MV-4-11 (cell line): ENCODE measurements at places on chromosomes 7 and 10.

- peak; percentile 53 for DNase-seq
These were observed 87.2 kb upstream of the DUSP5 start for GRCh38 chr10:110410329-110411046.

DNA sequence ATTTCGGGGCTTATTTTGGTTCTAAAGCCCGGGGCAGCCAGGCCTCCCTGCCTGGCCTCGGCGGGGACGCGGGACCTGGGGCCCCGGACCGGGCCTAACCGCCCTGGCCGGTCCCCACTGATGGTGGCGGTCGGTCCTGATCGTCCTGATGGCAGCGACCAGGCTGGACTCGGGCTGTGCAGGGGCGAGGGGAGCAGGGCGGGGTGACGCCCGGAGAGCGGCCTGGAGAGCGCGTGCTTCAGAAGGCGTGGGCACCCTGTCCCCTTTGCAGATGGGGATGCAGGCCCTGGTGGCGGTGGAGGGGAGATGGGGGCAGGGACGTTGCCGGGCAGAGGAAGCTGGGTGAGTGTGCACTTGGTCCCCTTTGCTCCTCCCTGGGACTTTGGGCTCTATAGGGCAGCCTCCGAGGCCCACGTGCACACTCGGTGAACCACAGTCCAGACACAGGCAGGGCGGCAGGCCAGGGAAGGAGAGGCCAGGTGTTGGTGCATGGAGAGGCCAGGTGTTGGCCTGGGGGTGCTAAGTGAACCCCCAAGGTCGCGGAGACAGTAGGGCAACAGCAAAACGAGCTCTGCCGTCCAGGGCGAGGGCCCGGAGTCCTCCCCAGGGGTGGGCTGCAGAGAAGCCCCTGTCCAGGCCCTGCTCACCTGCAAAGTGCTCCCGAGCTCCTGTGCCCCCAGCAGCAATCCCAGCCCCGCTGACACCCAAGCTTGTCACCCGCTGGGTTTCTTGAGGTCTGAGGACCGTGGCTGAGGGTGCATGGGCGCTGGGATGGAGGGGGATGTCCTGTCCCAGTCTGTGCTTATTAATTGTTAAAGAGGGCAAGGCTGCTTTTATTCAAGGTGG, 42.4 kb upstream of the FAM20C start:
- DNase-seq, result peak; percentile 65

GRCh38 chr7:146635205-146636032, 518.8 kb downstream of the CNTNAP2 start:
- DNase-seq, result no peak

- no peak for DNase-seq
These were observed 1.7 kb upstream of the FUOM start for GRCh38 chr10:133359554-133359971.

GRCh38 chr7:23600236-23600635, 3.1 kb downstream of the CCDC126 start:
- no peak for DNase-seq

GRCh38 chr10:129968853-129969183, 4.7 kb upstream of the EBF3 start:
- DNase-seq, result peak; percentile 34

DNA sequence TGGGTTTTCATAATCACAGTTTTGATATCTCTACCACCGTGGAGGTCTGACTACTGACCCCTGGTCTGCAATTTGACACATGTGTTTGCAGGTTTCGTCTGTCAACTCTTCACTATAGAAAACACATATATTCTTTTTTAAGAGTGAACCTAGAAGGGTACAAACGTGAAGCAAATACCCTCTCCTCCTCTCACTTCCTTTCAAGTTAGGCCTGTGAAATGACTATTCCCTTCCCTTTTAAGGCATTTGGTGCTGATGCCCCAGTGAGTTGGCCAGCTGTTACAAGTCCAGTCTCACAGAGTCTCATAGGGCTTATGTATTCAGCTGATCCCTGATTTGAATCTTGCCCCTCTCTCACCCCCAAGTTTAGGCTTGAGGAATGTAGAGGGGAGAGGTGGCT, 742.0 kb upstream of the IGFBP3 start:
- no peak for DNase-seq

DNA sequence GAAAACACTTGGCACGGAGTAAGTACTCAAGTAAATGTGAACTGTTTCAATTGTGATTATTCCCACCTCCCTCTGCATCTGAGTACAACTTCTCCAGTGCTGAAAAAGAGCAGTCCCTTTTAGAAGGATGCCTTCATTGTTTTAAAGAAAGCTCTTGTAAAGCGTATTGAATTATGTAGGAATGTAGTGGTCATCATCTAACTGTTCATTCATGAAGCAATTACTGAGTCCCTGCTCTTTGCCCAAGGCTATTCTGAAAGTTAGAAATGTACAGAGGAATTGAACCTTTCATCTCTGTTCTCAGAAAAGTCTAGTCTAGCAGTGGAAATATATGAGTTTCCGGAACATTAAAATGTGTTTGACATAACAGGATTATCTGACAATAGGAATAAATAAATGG, 127.8 kb downstream of the CACNB2 start:
- DNase-seq, result no peak

DNA sequence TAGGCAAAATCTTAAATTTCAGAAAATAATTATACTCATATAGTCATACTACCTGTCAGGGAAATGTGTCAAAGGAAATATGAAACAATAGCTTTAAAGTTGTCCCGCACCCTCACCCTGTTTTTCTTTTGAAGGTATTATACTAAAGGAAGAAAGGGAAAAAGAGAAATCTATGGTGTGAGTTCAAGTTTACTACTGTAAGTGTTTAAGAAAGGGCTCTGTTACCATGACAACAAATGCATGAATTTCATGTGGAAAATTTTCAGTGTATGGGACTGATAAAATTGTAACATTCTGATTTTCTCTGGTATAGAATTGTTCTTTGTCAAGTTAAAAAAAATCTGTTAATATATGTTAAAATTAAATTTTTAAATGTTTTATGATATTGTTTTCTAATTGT, 229.8 kb downstream of the ADK start:
- DNase-seq, result no peak

GRCh38 chr10:106830006-106830405, 334.5 kb downstream of the SORCS1 start:
- DNase-seq, result no peak

DNA sequence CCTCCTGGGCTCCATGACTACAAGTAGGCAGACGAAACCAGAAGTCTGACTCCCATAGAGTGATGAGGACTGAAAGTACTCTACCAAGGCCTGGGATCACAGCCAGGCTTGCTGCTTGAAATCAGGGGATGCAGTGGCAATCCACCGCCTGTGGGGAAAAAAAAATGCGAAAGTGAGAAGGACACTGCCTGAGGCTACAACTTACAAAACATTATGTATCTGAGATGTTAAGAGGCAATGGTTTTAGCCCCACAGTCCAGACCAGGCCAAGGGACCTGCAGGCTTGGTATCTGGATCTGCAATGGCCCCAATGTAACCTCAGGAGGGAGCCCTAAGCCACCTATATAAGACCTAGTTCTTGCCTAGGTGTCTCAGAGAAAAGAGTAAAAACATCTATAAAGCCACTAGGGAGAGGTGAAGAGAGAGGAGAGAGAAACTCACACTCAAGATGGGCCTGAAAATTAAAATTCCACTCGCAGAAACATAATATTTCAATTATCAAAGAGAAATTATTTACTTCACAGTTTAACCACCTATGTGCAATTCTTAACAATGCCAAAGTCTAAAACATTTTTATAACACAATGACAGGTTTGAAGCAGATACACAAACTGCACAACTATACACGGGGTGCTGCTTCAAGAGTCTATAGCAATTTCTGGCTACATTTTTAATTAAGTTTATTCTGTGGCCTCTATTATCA, 13.9 kb downstream of the DNAJC1 start:
- peak; percentile 39 for DNase-seq

DNA sequence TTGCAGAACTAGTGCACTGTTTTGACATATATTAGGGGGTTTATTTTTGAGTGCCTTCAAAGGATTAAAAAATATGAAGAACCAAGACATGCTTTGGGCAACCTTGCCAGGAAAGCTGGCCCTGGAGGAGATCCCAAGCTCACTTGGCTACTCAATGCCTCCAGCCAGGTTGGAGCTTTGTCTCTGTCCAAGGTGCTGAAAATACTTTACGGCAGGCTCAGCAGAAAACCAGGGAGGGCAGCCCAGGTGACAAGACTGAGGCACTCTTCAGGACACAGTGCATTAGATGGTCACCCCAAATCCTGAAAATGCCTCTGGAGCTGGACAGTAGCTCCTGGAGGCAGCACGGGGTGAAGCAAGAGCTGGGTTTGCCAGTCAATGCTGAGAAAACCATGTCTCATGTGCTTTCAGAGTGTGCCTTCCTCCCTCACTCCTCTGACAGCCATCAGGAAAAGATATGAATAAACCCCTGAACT, 5.8 kb upstream of the KCNH2 start:
- no peak for DNase-seq

- peak; percentile 94 for DNase-seq
These were observed 45.1 kb upstream of the OPTN start for GRCh38 chr10:13054844-13055243.

- no peak for DNase-seq
These were observed 12.3 kb downstream of the DDC start for GRCh38 chr7:50552921-50553320.

- DNase-seq, result peak; percentile 97
These were observed 63.9 kb upstream of the AHR start for GRCh38 chr7:17234398-17235031.

DNA sequence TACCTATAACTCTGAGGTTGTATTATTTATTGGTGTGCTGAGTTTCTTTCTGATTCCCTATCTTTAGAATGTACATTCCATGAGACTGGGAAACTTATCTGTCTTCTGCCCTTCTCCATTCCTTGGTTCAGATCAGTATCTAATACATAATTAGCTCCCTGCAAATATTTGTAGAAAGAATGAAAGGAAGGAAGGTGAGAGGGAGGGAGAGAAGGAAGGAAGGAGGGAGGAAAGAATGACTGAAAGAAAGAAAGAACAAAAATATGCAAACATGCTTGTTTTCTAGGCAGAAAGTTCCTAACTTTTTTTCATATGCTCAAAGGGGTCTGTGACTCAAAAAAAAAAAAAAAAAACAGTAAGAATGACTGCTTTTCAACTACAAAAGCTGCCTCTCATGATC, 3.9 kb upstream of the USP6NL start:
- no peak for DNase-seq

- DNase-seq, result peak; percentile 99
These were observed 64.6 kb downstream of the KLF6 start for GRCh38 chr10:3720228-3721019.

DNA sequence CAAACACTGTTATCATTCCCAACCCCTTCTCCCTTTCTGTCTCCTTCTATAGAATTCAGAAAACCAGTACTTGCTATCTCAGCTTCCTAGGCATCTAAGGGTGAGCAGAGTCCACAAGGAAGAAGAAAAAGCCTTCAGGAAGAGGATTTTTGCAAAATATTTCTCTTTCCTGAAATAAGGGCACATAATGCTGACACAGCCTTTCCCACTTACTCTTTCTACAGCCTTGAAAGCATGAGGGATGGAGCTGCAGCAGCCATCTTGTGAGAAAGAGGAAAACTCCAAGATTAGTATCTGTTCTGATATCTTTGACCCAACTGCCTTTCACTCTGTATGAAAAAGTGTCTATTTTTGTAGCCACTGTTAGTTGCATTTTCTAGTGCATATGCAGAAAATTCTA, 826.2 kb downstream of the KCNMA1 start:
- no peak for DNase-seq

DNA sequence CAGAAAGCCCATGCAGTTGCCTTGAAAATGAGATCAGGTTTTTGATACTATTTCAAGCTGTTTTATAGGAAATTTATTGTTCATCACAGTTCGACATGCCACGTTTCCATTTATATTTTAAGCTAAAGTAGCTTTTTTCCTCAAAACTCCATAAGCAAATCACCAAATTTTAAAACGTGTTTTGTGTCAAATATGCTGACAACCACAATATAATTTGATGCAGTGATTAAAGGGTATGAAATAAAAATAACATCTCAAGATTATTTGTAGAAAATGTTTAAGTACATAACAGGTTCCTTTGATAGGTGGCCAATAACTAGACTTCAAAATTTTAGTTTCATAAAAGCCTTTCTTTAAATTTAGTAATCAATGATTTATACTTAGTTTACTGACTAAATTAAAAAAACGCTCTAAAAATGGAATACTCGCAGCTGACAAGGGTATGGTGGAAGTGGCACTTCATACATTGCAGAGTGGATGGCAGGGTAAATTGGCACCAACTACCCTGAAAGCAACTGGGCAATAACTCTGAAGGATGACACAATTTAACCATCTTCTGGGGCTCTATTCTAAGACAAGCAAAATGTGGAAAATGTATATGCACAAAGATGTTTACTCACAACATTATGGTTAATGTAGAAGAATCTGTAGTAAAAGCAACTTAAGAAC, 481.6 kb downstream of the TNS3 start:
- no peak for DNase-seq

DNA sequence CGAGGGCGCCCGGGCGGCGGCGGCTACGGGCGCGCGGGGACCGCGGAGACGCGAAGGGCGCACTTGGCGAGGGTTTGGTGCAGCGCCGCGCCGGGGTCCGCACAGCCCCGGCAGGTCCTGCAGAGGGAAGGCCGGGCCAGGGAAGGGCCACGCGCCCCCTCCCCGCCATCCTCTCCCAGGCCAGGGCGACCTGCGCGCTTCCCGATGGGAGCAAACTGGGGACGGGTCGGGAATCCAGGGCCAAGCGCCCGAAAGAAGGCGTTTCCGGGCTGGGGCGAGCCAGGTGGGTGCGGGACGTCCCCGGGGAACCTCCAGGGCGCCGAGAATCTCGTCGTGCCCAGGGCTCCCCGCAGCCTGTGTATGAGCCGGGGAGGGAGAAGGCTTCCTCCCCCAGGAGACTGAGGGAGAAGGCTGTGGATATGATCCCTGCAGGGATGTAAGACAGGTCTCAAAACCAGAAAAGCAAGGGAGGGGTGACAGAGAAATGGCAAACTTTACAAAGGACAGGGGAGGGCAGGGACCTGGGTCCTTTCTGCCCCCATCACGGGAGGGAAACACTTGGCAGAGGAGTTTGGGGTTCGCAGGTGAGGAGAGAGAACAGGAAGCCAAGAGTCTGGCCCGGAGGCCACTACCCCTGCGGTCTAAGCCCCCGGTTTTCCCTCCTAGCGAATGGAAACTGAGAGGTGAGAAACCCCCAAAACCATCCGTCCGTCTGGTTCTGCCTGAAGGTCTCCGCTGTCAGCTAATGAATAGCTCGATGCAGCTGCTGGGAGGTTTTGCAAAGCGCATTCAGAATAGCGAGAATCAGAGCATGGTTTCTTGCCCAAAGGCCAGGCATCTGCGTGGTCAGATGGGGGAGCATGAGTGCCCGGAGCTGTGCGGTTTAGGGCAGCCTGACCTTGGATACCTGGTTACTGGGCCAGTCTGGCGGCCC, 674 bp downstream of the AMZ1 start:
- no peak for DNase-seq
